ENCODE measurements at places on chromosomes 6 and 20. TPM values are rescaled to one million over a fixed set of nuclear protein-coding genes. Genes with fewer than 3 reads are reported as not detected.

The RRAGD gene
- 12.4 TPM for total RNA-seq

The BMP7 gene
- not detected for total RNA-seq

The ADAM33 gene
- not detected for total RNA-seq

The L3MBTL1 gene
- 8.0 TPM for total RNA-seq

The FRK gene
- total RNA-seq = not detected

The COL12A1 gene
- 0.19 TPM for total RNA-seq

The IRF4 gene
- total RNA-seq = 279 TPM

The NCOA5 gene
- total RNA-seq = 28.3 TPM

The TRAPPC3L gene
- total RNA-seq = not detected

The ARG1 gene
- not detected for total RNA-seq

The CD109 gene
- 9.3 TPM for total RNA-seq

The SALL4 gene
- not detected for total RNA-seq

The C20orf202 gene
- total RNA-seq = not detected

The BPI gene
- not detected for total RNA-seq

The NOTCH4 gene
- total RNA-seq = 0.24 TPM

The CPNE5 gene
- total RNA-seq = 2.4 TPM

The ERVFRD-1 gene
- 0.08 TPM for total RNA-seq

The CTNNBL1 gene
- total RNA-seq = 58.0 TPM

The GSTA2 gene
- not detected for total RNA-seq

The PM20D2 gene
- total RNA-seq = 14.7 TPM

The TFAP2B gene
- not detected for total RNA-seq

The HLA-DRB5 gene
- 2.9 TPM for total RNA-seq

The OTOR gene
- total RNA-seq = not detected

The SLC2A10 gene
- total RNA-seq = not detected

The TTLL9 gene
- not detected for total RNA-seq

The SIRPD gene
- total RNA-seq = not detected

The LY86 gene
- 25.3 TPM for total RNA-seq
